Stimulated activated CD4-positive, alpha-beta T cell treated with anti-CD3 and anti-CD28 coated beads, Interleukin-15, amount 100 ng/mL, for 1 hour (primary cell): ENCODE measurements at places on chromosomes 12 and 14.

- DNase-seq = no peak
Measured at GRCh38 chr14:102201353-102201738, 61.6 kb downstream of the WDR20 start.

DNA sequence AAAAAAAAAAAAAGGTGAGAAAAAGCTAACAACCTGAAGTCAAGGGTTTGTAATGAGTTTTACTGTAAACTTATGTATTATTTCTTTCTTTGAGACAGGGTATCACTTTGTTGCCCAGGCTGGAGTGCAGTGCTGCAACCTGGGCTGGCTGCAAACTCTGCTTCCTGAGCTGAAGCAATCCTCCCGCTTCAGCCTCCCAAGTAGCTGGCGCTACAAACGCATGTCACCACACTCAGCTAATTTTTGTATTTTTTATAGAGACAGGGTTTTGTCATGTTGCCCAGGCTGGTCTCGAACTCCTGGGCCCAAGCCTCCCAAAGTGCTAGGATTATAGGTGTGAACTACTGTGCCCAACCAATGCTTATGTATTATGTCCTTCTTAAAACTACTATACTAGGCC lies 9.2 kb downstream of the ATF7 start:
- DNase-seq = no peak

GRCh38 chr14:61730756-61731373 lies 31.4 kb upstream of the SNAPC1 start:
- DNase-seq = no peak

- DNase-seq = no peak
Measured at GRCh38 chr14:35384455-35385041, 20.0 kb downstream of the NFKBIA start.

GRCh38 chr14:38524636-38525509 lies 269.0 kb upstream of the CLEC14A start:
- no peak for DNase-seq

DNA sequence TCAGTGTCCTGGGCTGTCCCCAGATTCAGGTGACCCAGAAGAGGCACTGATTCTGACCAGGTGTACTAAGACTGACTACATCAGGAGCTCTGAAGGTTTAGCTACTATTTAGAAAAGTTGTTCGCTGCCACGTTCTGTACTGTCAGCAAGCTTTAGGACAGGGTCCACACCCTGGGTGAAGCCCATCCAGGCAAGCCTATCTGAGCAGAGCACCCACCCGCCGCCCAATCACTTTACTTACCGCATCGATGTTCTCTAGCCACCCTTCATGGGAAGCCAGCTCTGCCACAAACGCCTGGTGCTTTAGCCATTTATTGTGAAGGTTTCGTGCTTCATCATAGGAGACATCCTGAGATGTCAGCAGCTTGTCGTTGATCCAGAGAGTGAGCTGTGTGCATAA lies 79.8 kb downstream of the PLEKHG3 start:
- no peak for DNase-seq

GRCh38 chr14:89915114-89915878 lies 39.2 kb downstream of the EFCAB11 start:
- DNase-seq = peak; percentile 24

DNA sequence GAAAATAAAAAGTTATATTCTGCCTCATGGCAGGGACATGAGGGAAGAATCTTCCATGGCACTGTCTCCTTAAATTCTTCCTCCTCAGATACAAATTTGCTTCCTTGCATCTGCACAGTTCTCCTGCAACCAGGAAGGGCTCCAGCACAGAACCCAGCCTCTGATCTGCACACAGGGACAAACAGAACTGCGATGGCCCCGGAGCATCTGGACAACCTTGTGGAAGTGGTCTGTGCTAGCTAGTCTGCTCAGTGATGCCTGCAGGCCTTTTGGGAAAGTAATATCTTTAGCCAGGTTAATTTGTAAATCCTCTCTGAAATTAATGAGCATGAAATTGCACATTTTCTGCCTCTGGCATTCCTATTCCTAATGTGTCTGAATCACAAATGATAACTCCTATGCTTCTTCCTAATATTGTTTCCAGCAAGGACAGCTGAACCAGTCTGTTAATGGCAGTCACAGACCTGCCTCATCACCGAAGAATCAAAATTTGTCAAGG lies 74.8 kb downstream of the GRIP1 start:
- DNase-seq = no peak

DNA sequence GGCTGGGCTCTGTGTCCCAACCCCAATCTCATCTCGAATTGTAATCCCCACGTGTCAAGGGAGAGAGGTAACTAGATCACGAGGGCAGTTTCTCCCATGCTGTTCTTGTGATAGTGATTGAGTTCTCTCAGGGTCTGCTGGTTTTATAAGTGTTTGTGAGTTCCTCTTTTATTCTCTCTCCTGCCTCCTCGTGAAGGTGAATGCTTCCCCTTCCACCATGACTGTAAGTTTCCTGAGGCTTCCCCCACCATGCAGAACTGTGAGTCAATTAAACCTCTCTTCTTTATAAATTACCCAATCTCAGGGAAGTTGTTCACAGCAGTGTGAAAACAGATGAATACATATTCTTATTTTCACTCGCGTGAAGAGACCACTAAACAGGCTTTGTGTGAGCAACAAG lies 148.2 kb downstream of the TMEM30B start:
- DNase-seq = no peak

- DNase-seq = no peak
Measured at GRCh38 chr12:42217656-42218055, 20.4 kb downstream of the YAF2 start.

- no peak for DNase-seq
Measured at GRCh38 chr14:82421286-82421685, 887.6 kb upstream of the SEL1L start.

DNA sequence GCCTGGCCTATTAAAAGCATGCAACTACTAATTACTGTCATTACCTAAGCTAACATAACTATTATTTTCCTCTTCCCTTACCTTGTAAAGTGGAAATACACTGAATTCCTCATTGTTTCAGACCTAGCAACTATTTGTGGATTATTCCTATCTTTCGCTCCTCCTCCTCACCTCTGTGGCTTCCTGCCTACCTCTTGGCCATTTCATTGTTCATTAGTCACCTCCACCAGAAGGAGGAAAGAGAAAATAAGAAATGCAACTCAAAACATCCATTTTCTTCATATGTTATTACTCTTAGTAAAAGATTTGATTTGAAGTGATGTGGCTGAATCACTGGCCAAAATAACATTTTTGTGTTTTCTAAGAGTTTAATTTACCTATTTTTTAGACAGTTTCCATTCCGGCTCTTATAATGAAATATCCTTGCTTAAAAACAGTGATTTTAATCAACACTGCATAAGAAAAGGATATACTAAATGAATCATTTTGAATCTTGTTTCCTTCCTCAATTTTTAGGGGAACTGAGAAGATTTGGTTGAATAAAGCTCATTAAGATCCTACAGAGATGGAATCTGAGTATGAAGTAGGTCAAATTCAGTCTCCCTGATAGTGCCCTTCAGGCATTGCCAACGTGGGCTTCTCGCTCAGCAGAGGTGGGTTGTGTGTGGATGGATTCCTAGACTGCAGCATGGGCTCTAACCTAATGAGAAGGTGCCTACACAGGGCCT lies 27.6 kb upstream of the ARHGAP5 start:
- no peak for DNase-seq

- no peak for DNase-seq
Measured at GRCh38 chr12:108361606-108362005, 22.5 kb upstream of the CMKLR1 start.

- DNase-seq = no peak
Measured at GRCh38 chr12:95034750-95035149, 31.3 kb upstream of the NDUFA12 start.
